Spinal cord (tissue), 10 donors: ENCODE measurements at places on chromosomes 2 and 18.

- DNase-seq = no peak
Observed at GRCh38 chr18:9947248-9947647, 33.4 kb downstream of the VAPA start.

DNA sequence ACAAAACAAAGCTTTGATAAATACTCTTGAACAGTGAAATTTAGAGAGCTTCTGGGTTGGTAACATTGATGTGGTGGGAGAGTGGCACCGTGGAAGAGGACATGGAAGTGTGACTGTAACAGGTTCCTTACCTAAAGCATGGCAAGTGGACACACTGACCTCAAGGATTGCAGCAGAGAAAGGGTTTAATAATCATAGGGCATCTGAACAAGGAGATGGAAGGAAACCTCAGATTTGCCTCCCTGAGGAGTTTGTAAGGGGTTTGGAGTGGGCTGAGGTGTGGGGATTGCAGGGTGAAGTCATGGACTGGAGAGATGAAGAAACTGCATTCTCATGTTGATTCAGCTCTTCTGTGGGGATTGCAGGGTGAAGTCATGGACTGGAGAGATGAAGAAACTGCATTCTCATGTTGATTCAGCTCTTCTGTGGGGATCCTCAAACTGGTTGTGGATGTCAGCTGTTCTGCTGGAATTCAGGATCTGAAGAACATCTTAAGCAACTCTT lies 83.8 kb upstream of the TLK1 start:
- DNase-seq = no peak

DNA sequence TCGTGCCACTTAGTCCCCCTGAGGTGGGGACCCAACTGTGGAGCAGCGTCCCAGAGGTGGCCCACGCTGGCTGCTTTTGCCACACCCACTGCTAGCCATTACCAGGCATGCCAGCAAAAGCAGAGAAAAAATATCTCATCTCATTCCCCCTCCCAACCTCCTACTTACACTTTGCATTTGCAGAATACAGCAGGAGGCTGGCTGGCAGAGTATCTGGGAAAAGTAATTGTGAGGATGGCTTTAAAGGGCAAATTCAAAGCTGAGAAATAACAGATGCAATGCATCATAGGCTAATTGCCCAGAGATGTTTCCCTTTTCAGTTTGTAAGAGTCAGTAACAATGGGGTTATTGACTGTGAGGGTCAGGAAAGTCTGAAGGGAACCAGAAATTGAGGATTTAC lies 438.1 kb upstream of the DSEL start:
- DNase-seq = no peak

DNA sequence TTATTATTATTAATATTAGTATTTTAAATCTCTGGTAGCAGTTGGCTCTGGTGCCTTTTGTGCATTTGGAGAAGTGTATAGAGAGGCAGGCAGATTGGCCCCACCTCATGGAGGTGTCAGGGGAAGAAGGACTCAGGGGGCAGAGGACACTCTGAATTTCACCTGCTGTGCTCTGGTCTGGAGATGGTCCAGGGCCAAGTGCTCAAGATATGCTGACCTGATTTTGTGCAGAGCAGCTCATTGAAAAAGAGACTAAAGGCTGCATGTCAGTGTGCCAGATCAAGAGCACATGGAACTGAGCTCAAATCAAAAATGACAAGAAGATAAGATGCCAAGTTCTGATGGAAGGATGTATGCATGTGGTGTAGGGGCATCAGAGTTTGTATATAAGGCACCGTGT lies 323.6 kb upstream of the TNP1 start:
- DNase-seq = no peak

DNA sequence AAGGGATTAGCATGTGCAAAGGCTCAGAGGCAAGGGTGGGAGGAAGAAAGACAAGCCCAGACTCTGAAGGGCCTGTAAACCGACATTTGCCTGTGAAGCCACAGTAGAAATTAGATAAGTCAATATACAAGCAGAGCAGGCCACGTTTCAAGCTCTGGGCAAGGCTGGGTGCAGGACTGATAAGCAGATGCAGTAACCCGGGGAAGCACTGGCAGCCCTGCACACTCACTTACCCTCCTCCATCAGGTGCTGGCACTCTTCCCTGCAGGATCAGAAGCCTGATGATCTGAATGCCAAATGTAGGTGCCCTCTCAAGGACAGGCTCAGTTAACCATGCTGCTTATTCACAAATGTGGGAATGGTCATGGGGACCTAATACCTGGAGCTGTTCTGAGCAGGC lies 46.3 kb upstream of the RAB12 start:
- DNase-seq = no peak

DNA sequence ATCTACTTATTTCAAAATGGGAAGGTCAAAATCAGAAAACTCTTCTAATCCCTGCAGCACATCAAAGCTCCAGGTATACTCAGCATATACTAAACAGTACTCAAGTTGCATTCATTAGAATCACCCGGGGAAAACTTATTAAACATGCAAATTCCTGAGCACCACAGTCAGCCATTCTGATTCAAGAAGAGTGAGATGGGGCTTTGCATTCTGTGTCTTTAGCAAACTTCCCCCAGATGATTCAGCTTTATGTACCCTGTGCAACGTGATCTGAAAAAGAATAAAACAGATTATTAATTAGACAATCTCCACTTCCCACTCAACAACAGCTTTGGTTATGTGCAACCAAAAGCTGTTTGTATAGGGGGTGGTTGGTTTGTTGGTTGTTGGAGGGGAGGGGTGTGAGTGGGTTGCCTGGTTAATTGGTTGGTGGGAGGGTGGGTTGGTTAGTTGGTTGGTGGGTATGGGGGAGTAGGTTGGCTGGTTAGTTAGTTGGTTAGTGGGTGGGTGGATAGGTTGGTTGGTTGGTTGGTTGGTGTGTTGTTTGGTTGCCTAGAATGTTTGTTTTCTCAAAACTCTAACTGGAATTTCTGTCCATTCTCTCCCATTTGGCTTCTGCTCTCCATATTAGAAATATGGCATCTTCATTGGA lies 112.5 kb upstream of the AGAP1 start:
- DNase-seq = no peak

- no peak for DNase-seq
Observed at GRCh38 chr2:152062125-152063091, 36.4 kb downstream of the CACNB4 start.

- DNase-seq = no peak
Observed at GRCh38 chr2:230348787-230349186, 21.8 kb downstream of the SP140L start.

- no peak for DNase-seq
Observed at GRCh38 chr2:11903085-11903606, 156.7 kb downstream of the LPIN1 start.

DNA sequence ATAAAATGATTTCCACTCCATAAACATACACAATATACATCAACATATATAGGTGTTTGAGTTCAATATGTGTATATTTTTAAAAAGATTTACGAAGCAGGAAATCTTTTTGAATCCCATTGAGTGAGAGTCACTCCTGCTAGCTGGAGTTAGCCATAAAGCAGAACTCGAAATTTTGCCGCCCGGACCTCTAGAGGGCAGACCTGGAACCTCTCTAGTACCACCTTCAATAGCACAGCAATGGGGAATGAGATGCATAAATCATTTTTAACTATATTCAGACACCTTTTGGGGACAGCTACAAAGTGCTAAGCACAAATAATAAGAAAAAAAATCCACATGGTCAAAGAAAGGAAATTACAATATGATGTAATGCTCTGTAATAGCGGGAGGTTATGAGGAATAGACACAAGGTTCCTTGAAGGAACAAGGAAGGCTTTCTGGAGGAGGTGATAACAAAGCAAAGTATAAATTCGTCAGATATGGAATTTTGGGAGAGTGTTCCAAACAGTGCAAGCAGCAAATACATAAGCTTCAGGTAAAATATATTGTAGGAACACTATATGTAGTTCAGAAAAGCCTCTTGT lies 533.4 kb downstream of the ERBB4 start:
- DNase-seq = peak; percentile 27
